ENCODE measurements at places on chromosomes 13 and 19.
A peak's percentile ranks its signal among the peaks of the same experiment; 100 is the strongest.

- DNase-seq = no peak
These were observed at the start of gene TLE5 for GRCh38 chr19:3062165-3063105. Gene TLE5 (minus strand): TSS chr19:3062495. CDS start chr19:3062200, 295 bp downstream.

GRCh38 chr19:9296336-9296735 lies 13.3 kb downstream of the ZNF699 start:
- no peak for DNase-seq

- DNase-seq = no peak
These were observed 50.5 kb downstream of the SGCG start for GRCh38 chr13:23231241-23231640.

GRCh38 chr19:4393947-4394590 lies 6.3 kb downstream of the SH3GL1 start:
- DNase-seq = no peak

DNA sequence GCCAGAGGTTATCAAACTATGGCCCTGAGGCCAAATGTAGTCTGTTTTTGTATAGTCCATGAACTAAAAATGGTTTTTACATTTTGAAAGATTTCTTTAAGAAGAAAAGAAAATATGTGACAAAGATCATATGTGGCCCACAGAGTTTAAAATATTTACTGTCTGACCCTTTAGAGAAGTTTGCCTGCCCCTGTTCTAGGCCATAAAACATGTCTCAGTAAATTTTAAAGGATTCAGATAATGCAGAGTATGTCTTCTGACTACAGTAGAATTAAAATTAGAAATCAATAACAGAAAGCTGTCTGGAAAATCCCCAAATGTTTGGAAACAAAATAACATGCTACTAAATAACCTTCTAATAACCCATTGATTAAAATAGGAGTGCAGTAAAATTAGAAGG lies 86.3 kb downstream of the KCNRG start:
- no peak for DNase-seq

- DNase-seq = no peak
These were observed 81.8 kb downstream of the GGACT start for GRCh38 chr13:100506600-100507422.

- DNase-seq = no peak
These were observed 809.3 kb downstream of the UQCRFS1 start for GRCh38 chr19:28403690-28404089.

- no peak for DNase-seq
These were observed 346.1 kb downstream of the IRS2 start for GRCh38 chr13:109440320-109440719.

- DNase-seq = no peak
These were observed 63.6 kb downstream of the RGCC start for GRCh38 chr13:41520660-41521630.

GRCh38 chr19:18102916-18103542 lies 5.5 kb downstream of the MAST3 start:
- DNase-seq = peak; percentile 22

DNA sequence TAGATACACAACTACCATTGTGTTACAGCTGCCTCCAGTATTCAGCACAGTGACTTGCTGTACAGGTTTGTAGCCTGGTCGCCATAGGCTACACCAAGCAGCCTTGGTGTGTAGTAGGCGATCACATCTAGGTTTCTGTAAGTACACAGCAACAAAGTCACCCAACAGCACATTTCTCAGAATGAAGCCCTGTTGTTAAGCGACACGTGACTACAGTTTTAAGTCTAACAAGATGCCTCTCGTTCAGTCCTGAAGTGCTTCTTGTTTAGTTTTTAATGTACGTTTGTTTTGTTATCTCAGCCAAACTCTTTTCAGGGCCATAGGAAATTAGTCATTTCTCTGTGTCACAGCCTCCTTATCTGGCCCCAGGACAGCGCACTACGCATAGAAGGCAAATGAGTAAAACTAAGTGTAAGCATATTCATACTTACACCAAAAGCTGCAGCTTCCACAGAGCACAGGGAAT lies 50.0 kb upstream of the GPR183 start:
- no peak for DNase-seq

GRCh38 chr13:71217827-71218226 lies 649.2 kb downstream of the DACH1 start:
- DNase-seq = no peak

DNA sequence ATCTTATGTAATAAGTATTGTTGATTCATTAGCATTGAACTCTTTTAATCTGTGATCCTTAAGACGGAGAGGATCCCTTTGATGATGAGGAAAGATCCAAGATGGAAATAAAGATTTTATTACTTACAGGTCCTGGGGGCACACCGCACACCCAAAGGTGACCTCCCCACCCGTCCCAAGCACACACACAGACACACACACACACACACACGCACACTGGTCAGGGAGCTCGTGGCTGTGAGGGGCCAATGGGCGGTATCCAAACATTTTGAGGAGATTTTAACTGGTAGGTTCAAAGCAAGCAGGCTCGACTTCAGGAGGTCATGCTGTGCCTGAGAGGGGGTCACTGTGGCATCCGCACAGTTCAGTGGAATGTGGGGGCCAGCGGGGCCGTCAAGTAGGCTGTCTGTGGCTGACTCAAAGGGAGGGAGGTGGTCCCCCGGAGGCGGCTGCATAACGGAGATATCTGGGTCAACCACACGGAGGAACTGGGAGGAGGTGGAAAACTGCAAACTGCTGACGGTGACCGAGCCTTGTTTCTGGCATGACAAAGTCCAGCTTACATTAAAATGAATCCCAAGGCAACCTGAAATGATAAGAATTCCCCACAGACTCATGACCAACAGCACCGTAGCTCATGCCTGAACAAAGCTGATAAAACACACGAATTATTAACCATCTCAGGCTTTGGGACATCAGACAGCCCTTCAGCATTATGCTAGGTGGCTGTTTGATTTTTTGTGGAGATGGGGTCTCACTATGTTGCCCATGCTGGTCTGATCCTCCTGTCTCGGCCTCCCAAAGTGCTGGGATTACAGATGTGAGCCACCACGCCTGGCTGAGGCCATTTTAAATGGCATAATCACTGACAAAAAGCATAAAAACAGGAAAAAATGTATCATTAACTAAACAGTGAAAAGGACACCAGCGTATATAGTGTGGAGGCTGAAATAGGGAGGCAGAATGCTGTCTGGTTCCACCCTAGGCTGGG lies 20.9 kb upstream of the SIGLEC11 start:
- DNase-seq = no peak

- DNase-seq = no peak
These were observed 86.4 kb downstream of the TSC22D1 start for GRCh38 chr13:44489751-44490150.

DNA sequence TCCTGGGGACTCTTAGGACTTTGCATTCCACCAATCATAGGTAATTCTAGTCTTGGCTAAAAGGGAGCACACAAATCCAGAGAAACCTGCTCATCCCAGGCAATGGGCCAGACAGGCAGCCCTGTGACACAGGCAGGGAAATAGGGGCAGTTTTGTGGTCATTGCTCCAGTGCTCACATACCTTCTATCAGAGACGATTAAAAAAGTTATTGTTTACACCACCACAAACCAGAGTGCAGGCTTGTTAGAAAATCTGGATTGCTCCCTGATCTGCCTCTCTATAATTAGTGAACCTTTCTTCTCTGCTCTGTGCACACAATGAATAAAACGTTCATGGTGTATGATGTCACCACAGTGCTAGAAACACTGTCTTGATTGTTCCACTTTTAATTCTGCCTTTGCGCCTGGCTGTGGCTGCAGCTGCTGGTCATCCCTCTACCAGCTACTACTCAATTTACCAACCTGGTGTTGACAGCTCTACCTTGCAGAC lies 121.6 kb upstream of the SPATA13 start:
- peak; percentile 38 for DNase-seq

GRCh38 chr13:110138700-110139036 lies 168.3 kb downstream of the COL4A1 start:
- no peak for DNase-seq

GRCh38 chr19:49687566-49688316 lies 1.7 kb upstream of the ADM5 start:
- no peak for DNase-seq

Measured in amygdala (tissue), 56 donors.